Hair follicular keratinocyte (primary cell): ENCODE measurements at places on chromosomes 4 and X. TPM values are rescaled to one million over a fixed set of nuclear protein-coding genes. Genes with fewer than 3 reads are reported as not detected.

SH3D19 gene
- 25.2 and 26.5 TPM in 2 replicates for total RNA-seq

PDZD4 gene
- total RNA-seq = 0.04 TPM in 1 of 2 replicates, not detected in the other

FAAH2 gene
- total RNA-seq = 1.7 TPM in 2 replicates

SPANXB1 gene
- total RNA-seq = not detected in 2 replicates

NWD2 gene
- not detected in 2 replicates for total RNA-seq
